ENCODE measurements at places on chromosomes 2 and 18. TPM values are rescaled to one million over a fixed set of nuclear protein-coding genes. Genes with fewer than 3 reads are reported as not detected.

DNA sequence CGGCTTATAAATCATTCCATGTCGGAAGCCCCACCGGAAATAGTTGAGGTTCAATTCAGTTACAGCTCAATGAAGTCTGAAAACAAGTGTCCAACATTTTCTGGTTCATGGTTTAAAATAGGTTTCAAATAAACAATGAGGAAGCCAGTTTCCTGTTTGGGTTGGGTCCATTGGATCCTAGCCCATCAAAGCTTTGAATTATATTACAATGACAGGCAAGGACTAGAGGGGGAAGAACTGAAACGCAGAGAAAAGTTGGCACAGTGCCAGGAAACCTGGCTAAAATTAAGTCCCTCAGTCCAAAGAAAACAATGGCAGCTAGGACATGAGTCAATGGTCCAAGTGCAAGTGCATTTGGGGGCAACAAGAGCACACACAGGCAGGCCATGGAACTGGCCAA, 32.0 kb downstream of the SLC14A1 start:
- no peak for DNase-seq

DNA sequence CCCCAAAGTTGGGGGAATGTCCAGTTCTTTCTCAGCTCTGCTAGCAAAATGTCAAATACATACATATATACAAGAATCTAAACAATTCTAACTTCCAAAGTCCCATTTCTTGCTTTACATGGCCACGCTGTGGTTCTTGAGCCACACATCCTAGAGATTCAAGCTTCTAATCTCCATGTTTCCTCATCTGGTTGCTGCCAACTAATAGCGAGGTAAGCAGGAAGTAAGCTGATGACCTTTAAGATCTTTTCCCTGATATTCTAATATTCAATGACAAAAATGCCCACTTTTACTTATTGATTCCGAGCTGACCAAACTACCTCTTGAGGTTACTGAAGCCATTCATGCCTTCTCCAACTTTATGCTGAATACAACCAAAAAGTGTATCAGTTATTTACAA, 3.3 kb downstream of the VPS54 start:
- no peak for DNase-seq

GRCh38 chr2:100840519-100840918, 20.6 kb downstream of the NPAS2 start:
- no peak for DNase-seq

The SERPINB12 gene
- not detected for total RNA-seq

The LIMS4 gene
- total RNA-seq, result 1.2 TPM

The GALNT13 gene
- 18.4 TPM for total RNA-seq
